ENCODE measurements at places on chromosomes 13 and 19.

- no peak for DNase-seq
Observed at GRCh38 chr19:1767464-1767933, 14.2 kb downstream of the ONECUT3 start.

DNA sequence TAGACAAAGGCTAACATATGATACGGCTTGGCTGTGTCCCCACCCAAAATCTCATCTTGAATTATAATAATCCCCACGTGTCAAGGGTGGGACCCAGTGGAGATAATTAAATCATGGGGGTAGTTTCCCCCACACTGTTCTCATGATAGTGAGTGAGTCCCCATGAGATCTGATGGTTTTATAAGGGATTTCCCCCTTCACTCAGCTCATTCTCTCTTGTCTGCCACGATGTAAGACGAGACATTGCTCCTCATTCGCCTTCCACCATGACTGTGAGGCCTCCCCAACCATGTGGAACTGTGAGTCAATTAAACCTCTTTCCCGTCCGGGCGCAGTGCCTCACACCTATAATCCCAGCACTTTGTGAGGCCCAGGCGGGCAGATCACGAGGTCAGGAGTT, 143.5 kb downstream of the RXFP2 start:
- no peak for DNase-seq

DNA sequence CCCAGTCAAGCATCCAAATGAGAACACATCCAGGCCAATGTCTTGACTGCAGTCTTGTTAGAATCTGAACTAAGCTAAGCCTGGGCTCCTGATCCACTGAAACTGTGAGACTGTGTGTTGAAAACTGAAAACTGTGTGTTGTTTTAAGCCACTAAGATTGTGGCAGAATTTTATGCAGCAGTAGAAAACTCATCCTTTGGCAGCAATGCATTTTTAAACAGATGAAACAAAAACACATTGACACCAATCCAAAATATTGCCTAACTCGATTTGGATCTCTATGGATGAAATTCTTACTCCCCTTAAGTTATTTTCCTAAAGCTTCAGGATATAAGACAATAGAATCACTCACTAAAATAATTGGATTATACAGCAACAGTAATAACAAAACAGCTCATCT, 202.3 kb upstream of the KLF12 start:
- DNase-seq: no peak

DNA sequence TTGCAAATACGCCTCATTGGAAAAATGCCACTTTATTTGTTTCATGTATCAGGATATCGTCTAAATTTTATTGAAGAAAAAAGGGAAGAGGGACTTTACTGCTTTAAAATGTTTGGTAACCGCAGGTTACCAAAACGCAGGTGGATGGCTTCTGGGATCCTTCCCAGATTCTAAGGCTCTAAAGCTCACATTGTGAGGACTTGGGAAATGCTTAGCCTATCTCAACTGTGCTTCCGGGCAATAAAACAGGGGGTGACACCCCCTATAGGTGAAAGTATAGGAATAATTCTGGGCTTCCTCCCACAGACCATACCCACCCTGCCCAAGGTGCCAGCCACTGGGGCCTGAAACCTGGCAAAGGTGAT, 73.2 kb upstream of the IPO5 start:
- no peak for DNase-seq

GRCh38 chr13:75764251-75764925, 128.3 kb downstream of the LMO7 start:
- no peak for DNase-seq

GRCh38 chr19:50359328-50359818, 6.1 kb downstream of the NAPSA start:
- DNase-seq: no peak

DNA sequence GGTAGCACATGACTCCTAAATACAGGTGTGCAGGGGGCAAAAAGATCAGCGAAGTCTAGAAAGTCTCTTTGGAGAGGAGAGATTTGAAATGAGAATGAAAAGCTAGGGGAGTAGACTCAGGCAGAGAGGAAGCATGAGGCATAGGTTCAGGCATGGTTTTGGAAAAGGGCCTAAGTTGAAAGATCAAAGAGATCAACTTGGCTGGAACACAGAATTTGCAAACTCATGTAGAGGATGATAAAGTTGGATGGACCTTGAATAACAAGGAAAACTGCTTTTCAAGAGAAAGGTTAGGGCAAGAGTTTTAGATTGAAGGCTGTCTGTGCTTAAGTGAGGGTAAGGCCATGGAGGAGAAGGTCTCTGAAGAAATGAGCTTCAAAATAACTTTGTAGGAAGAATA, 47.4 kb upstream of the UBAC2 start:
- no peak for DNase-seq

DNA sequence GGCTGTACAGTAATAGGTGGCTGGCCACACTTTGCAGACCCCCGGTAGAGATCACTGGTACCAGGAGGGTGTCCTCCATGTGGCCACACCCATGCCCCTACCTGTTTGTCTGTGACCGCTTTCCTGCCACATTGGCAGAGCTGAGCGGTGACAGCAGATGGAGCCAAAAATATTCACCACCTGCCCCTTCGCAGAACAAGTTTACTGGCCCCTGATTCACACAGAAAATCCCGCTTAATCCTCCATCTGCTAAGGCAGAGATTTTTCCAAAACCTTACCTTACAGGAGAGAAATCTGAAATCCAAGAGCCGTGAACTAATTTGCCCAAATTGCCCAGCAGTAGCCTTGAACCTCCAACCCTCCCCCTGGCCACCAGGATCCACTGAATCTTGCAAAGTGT, 52.1 kb downstream of the MYO9B start:
- no peak for DNase-seq

DNA sequence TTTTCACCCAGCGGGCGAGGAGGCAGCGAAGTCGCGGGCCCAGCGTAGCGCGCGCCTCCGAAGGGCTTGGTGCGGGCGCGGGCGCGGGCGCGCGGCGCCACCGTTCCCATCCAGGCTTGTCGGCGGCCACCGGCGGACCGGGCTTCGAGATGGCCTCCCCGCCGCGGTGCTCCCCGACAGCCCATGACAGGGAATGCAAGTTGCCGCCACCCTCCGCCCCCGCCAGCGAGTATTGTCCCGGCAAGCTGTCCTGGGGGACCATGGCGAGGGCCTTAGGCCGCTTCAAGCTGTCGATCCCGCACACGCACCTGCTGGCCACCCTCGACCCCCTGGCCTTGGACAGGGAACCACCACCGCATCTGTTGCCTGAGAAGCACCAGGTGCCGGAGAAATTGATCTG, at the start of gene WDR88:
Gene WDR88 (plus strand): TSS at position 94 of the 400 bp plus-strand sequence. CDS start 56 bp downstream, at position 150.
- DNase-seq: no peak

DNA sequence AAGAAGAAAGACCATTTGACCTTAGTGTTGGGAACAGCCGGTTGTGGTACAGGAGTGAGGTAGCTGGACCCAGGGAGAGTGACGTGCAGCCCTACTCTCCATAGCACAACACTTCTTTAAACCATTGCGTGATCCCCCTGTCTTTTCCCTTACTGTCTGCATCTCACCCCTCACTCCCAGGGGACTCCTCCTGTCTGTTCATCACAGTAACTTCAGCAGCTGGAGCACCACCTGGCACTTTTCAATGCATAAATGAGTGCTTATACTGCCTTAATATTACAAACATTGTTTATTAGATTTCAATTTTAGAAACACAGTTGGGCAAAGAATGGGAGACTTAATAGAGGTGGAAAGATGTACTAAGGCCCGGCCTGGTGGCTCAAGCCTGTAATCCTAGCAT, 285.5 kb downstream of the UQCRFS1 start:
- DNase-seq: no peak

DNA sequence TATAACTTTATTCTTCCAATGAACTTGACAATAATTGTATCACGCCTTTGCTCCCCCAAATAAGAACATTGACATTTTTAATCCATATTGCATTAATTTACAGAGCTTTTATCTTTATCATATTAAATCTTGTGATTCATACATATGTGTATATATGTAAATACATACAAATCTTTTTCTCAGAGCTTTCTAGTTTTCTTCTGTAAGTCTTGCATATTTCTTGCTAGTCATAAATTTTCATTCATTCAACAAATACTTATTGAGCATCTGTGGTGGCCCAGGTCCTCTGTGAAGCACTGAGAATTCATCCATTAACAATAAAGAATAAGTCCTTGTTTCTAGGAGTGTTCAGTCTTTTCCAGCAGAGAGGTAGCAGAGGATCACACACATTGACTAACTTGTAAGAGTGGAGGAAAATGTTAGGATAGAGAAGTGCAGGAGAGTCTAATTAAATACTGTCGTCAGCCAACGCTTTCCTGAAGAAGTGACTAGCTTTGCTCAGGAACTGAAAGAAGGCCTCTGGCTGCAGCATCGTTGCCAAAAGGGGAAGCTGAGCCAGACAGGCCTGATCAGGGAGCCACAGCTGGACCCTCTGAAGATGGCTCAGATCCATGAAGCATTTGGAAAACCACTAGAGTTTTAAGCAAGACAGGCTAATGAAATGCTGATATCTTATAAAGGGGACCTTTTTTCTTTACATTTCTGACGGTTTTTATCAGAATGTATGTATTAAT, 38.6 kb upstream of the LAMP1 start:
- no peak for DNase-seq

- DNase-seq: no peak
Observed at GRCh38 chr13:106683179-106683578, 115.2 kb upstream of the ARGLU1 start.

GRCh38 chr19:31120952-31121351, 228.3 kb downstream of the TSHZ3 start:
- DNase-seq: no peak

DNA sequence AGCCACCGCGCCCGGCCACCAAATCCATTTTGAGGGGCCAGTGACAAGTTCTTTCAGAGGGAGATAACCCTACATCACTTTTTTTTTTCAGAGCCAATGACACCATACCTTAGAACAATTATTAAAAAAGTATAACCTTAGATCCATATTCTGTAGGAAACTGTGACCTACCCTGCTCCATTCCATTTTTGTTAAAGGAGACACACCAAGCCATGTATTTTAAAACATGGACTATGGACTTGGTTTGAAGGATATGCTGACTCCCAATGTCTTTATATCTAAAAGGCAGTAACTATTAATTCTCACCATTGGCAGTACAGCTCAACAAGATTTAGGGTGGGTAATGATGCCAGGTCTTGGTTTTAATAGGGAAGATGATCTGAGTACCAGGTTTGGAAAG, 1.1 kb downstream of the GSK3A start:
- no peak for DNase-seq

GRCh38 chr13:39531646-39532045, 71.3 kb downstream of the LHFPL6 start:
- DNase-seq: no peak

DNA sequence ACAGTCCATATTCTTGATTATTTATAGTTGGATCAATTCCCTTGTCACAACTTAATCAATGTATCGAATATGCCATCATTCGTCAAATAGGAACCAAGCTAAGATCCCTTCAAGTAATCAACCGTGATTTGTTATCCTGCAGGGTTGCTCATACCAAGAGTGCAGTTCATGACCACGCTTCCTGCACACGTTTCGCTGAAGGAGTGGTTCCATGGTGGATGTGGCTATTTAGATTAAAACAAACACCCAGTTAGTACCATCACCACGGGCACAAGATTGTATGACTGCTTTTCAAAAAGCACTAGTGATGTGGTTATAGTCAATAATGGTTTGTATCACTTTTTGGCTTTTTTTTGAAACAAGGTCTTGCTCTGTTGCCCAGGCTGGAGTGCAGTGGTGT, 41.1 kb upstream of the CCNE1 start:
- DNase-seq: no peak

GRCh38 chr13:78309497-78310180, 293.7 kb downstream of the POU4F1 start:
- no peak for DNase-seq

- no peak for DNase-seq
Observed at GRCh38 chr19:21128901-21129698, 12.7 kb upstream of the ZNF431 start.

DNA sequence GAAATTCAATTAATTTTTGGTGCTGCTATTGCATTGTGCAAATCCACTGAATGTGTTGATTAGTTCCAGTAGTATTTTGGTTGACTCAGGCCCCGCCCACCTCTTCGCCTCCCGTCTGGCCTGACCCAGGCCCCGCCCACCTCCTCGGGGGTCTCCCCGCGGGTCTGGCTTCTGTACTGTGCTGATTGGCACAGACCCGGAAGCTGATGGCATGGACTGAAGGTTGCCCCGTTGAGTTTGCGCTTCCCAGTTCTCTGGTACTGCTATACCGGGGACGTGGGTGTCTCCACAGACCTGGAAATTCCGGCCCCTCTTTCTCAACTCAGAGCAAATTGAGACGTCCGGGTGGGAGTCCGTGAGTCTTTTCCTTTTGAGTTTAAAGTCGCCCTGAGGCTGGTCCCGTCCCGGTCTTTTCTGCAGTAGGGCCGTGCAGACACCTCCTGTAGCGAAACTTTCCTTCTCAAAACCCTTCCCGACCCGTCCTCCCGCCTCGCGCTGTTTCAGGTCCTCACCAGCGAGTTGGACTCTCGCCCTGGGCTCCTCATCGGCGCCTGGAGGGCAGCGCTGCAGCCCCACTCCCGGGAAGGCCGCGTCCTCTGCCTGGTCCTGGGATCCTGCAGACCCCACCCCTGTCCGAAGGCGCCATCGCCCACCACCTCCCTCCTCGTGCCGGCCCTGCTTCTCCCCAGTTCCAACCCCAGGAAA, 14.8 kb downstream of the ZNF701 start:
- no peak for DNase-seq

- no peak for DNase-seq
Observed at GRCh38 chr19:748274-748598, 2.7 kb upstream of the MISP start.

DNA sequence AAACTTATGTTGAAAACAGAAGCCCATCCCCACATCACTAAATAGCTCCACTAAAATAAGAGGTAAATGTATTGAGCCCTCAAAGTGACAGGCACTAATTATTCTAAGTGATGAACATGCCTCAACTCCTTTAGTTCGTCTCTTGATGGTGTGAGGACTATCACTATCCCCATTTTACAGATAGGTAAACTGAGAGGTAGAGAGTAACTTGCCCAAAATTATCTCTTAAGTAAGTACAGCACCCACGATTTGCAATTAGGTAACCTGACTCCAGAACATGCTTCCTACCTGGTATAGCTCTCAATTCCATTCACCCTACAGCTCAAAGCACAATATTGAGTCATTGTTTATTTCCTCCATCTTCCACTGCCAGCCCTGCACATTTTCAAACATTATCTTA, 12.7 kb downstream of the ZAR1L start:
- DNase-seq: no peak
